ENCODE measurements at places on chromosomes 5 and 9.

GRCh38 chr9:14029806-14030374, 284.1 kb downstream of the NFIB start:
- DNase-seq = no peak

DNA sequence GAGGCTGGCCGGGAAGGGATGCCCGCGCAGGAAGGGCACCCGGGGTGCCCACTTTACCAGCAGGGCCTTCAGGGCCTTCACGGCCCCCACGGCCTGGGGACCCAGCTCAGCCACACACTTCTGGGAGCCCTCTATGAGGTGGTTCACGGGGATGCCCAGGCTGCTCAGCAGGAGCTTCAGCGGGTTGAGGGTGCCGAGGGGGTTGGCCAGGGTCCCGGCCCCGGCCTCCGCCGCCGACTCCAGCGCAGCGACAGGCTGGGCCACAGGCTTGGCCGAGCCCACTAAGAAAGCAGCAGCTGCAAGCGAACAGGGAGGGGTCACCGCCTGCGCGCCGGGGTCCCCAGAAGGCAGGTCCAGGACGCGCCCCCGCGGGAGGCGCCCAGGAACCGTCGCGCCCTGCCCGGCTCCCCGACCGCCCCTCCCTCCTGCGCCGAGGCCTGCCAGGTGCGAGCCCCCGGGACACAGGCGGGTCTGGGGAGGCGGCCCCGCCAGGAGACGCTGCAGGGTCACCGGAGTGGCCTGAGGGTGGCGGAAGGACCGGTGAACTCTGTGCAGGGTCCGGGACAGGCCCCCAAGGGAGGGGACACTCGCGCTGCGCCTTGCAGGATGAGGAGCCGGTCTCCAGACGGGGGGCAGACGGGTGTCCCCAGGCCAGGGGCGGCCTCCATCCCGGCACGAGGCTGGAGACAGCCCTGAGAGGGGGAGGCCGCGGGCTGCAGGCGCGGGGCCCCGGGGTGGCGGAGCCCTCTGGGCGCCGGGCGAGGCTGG, 572 bp downstream of the SCGB3A1 start:
- DNase-seq = no peak

DNA sequence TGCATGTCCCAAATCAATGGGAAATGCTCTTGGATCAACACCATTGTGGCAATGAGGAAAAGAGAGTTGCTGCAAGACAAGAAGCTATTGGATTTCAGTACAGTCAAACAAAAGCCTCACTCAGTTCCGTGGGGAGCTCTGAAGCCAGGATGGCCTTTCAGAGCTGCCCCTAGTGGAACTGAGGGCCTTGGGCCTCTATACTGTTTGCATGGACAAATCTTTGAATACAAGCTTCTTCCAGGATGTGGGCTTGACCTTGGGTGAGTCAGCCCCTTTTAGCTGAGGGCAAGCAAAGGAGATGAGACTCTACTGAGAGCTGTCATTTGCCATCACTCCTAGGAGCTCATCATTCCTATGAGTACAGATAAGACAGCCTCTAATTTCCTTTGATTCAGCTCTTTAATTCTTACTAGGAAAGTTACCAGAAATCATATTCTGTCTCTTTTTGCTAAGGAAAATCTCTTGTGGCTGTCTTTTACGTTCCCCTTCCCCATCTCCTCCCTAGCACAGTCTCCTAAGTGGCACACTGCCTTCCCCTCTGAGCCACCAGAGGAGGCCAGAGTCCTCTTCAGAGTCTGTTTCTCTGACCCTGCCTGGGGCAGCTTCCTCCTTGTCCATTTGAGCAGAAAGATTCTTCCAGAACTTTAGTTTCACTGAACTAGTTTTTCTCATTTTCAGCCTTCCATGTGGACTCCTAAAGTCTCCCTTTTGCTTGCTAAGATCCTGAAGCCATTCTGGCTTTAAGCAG, 168.8 kb upstream of the POC5 start:
- no peak for DNase-seq

GRCh38 chr9:20238921-20239320, 383.4 kb downstream of the MLLT3 start:
- DNase-seq = no peak

- no peak for DNase-seq
Observed at GRCh38 chr5:66745297-66745696, 149.1 kb downstream of the MAST4 start.

- DNase-seq = no peak
Observed at GRCh38 chr9:136291306-136292025, 12.4 kb downstream of the CCDC187 start.

- DNase-seq = no peak
Observed at GRCh38 chr5:51043745-51044144, 339.5 kb upstream of the ISL1 start.

DNA sequence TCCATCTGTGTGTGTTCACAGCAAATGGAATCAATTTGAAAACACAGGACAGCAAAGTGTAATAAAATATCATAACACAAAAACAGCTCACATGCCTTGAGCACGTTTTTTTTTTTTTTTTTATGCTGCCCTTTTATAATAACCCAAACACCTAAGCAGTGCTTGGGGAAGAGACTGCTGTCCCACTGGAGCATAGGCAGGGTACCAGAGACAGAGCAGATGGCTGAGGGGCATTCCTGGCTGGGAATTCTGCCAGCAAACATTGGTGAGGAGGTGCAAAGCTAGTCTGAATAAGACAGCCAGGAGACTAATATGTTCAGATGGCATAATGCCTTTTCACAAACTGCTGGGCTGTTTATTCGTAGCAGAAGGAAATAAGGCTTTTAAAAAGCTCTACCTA, 58.1 kb upstream of the SV2C start:
- DNase-seq = no peak

GRCh38 chr5:57231607-57232006, 57.7 kb downstream of the GPBP1 start:
- DNase-seq = no peak

All from NCI-H510A (cell line).